ENCODE measurements at places on chromosomes 7 and 10.
A peak's percentile ranks its signal among the peaks of the same experiment; 100 is the strongest.

GRCh38 chr7:1240517-1241257 is 8.0 kb downstream of the UNCX start:
- DNase-seq: no peak

DNA sequence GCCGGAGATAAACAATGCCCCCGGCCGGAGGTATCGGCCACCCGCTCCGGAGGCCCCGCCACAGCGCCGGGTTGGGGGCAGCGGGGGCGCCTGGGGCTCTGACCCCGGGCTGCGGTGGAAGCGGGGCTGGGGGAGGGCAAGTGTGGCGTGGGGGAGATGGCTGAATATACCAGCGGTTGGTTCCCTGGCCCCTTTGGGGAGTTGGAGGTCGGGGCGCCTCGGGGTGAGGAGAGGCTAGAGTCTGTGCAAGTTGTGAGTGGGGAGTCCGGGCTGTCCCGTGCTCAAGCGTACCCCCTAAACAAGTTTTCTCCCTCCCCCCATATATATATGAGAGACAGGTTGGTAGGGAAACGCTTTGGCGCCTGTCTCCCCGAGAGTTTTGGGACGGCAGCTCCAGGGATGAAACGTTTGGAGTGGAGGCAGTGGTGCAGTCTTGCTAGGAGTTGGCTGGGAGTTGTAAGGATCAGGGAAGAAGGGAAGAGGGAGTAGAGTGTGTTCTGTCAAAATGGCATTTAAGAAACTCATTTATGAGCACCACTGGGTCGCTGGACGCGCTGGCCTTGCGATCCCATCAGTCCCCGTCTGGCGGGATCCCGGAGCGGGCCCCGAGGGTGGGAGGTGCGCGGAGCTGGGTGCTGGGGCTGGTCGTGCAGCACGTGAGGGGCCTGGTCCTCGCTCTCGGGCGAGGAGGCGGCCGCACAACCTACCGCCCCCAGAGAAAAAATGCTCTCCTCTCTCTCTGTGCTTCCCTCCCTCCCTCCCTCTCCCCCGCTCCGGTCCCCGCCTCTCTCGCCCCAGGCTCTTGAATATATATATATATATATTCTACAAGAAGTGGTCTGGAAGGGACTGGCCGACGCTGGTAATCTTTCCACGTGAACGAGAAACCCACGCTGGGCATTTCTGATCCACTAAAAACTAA is 1.1 kb downstream of the TET1 start:
- no peak for DNase-seq

GRCh38 chr10:121455377-121455776 is 142.9 kb downstream of the FGFR2 start:
- no peak for DNase-seq

DNA sequence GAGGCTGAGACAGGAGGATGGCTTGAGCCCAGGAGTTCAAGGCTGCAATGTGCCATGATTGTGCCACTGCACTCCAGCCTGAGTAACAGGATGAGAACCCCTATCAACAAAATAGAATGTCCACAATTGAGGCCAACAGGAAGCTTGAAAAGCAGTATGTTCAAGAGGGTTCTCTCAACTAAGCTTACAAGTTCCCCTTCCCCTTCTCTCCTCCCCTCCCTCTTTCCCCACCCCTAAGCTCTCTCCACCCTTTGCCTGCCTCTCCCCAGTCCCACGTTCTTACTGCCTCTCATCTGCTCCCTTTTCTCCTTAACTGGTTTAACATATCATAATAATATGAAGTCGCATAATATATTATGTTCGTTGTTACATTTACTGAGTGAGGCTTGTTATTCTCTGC is 35.4 kb downstream of the KIAA1549 start:
- no peak for DNase-seq

DNA sequence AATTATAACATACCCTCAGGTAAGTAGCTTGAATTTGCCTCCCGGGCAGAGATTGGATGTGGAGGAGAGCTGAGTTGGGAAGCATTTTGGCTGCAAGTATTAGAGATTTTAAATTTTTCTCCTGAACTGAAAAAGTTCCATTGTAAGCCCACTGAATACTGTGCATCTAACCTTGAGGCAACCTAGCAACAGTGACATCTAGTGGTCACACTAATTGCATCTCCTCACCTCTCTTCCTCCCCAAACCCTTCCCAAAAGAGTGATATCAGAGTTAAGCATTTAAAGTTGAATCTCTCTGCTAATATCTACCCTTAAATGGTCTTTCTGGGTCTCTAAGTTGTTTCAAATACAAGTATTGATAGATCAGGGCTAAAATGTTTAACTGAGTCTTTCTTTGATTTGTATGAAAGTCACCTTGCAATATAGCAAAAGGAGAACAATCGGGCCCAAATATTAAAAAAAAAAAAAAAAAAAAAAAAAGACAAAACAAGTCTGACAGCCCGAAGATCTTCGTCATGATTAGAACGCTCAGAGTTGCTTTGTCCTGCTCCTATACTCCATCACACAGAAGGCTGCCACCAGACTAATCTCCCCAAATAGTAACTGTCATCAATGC is 40.4 kb upstream of the DLX5 start:
- no peak for DNase-seq

DNA sequence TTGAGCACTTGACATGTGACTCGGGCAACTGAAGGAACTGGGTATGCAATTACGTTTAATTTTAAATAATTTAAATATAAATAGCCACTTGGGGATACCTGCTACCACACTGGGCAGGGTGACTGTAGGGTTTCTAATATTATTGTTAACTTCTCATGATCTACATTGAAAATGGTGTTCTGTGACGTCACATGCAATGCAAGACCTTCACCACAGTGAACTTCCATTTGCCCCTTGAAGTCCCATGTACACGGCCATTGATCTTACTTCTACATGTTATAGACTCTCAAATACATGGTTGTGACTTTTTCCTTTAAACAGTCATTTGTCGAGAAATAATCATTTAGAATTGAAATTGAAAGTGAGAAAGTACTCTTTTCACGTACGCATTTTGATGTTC is 154.0 kb downstream of the MGMT start:
- no peak for DNase-seq

- DNase-seq: no peak
Measured at GRCh38 chr10:110845756-110846620, 25.7 kb upstream of the PDCD4 start.

DNA sequence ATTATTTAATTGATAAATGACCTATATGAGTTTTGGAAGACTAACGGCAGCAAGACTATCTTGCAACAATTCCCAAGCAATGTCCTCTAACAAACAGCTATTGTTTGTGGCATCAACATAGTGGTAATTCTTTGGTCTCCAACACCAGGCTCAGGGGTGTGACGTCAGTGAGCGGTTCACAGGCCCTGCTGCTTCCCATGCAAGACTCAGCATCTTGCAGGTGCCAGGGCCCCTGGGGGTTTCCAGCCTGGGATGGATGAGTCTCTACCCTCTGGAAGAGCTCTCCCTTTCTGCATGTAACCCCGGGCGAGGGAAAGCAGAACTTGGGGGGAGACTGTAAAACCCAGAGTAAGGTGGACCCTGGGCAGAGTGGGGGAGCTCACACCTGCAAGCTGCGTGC is 164.7 kb downstream of the ACTR3B start:
- no peak for DNase-seq

DNA sequence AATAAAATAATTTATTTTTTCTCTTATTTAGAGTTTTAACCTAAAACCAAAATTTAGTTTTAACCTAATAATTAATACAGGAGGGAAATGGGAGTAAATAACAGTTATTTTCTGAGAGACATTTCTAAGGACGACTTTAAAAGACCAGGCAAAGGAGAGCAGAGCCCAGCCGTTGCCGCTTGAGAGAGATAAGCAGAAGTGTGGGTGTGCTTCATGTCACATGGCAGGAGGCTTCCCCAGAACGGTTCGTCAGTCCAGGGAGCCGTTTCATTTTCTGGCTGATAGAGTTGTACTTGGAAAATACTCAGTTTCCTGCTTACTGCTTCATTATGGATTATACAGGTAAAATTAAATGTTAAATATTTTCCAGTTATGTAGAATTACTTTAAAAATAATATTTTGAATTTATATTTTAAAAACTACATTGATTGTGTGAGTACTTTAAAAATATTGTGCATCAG is 61.4 kb downstream of the ST7 start:
- peak; percentile 9 for DNase-seq

DNA sequence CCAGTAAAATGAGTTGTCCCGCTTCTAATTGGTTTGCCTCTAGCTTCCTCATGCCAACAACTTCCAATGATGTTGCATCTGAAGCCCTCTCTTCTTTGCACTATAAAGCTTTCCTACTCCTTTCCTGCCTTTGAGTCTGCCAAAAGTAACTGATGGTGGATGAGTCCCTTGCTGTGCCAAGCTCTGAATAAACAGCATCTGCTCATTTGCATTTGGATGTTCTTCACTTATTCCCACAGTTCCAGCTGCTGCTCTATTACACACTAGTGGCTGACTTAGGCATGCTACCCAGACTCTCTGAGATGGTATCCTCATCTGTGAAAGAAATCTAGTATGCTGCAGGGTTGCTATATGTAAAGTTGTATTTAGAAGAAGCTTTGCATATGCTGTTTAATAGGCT is 24.9 kb downstream of the SFR1 start:
- DNase-seq: no peak

GRCh38 chr7:44144426-44144967 is 3.4 kb upstream of the MYL7 start:
- DNase-seq: no peak

All from stimulated activated CD4-positive, alpha-beta T cell treated with anti-CD3 and anti-CD28 coated beads, TNF-alpha, amount 100 ng/mL, for 4 hours (primary cell).